ENCODE measurements at places on chromosomes 13 and 19.
A peak's percentile ranks its signal among the peaks of the same experiment; 100 is the strongest.

GRCh38 chr19:15198951-15199660 is 1.7 kb downstream of the NOTCH3 start:
- DNase-seq = no peak

- no peak for DNase-seq
Observed at GRCh38 chr19:35977446-35978222, 17.4 kb upstream of the SDHAF1 start.

DNA sequence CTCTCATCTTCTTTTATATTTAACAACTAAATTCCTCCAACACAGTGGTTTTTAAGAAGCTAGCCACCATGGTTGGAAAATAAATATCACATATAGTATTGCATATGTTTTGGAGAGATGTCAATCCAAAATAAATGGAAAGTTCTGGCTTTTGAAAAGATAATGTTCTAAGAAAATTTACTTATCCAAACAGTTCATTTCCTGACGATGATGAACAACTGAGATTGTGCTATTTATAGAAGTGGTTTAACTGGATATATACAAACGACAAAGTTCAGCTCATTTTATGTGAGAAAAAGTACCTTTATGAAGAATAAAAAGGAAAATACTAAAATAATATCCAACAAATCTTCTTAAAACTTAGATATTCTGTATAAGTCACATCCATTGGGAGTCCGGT is 174.7 kb downstream of the MZT1 start:
- DNase-seq = no peak

DNA sequence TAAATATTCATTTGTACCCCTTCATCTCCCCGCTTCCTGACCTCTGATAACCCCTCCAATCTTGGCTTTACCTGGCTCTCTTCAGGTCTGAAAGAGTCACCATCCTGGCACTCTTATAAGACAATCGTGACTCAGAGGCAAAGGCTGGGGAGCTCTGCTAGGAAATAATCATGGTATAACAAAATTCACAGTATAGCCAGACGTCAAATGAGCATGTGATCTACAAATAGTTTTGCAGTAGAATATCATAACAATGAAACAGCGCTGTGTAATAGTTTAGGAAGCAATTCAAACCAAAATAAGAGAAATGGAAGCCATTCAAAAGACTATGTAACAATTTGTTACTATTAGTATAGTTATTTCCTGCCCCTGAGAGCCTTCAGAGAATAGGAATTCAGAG is 34.2 kb downstream of the RXFP2 start:
- no peak for DNase-seq

GRCh38 chr19:33720691-33721682 is 75.7 kb upstream of the KCTD15 start:
- no peak for DNase-seq

- DNase-seq = no peak
Observed at GRCh38 chr13:20608438-20609020, 41.6 kb downstream of the IFT88 start.

DNA sequence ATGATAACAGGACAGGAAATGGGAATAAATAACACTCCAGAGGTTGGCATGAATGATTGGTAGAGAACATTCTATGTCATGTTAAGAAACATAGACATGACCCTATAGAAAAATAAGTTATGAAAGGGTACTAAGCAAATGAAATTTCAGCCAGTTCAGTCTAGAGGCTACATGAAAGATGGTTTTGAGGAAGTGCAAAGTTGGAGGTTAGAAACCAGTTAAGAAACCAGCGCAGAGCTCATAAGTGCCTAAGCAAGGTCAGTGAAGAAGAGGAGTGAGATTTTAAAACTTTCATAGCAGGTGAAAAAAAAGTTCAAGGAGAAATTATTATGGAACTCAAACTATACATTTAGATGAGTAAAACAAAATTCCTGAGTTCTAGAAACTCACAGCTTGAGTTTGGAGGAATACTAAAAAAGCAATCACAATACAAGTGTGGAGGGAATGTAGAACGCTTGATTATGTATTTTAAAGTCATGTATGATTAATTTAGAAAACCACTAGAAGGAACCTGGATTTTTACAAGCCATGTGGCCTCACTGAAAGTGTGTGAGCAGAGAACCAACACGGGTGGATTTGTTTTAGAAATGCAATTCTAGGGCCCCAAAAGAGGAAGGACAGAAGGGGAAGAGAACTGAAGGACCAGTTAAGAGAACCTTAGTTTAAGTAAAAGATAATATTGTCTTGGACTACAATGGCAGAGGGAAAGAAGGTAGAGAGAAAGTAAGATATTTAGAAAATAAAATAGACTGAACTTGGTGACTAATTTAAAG is 162.4 kb downstream of the PCDH20 start:
- no peak for DNase-seq

GRCh38 chr19:45938733-45939319 is 24.2 kb upstream of the NANOS2 start:
- no peak for DNase-seq

DNA sequence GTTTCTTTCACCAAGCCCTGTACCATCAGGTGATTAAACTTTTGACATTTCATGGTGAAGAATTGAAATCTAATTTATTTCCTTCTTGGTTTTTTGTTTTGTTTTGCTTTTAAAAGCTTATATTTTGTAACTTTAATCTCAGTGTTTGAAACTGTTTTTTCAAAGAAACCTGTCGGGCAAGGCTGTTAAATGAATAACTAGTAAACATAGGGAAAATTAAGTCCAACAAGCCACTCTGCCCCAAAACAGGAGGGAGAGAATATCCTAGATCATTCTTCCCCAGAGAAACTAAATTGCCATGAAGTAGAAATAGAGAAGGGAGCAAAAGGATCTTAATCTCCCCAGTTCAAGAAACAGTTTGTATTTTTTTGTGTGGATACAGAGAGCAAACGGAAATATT is 98.2 kb downstream of the FREM2 start:
- DNase-seq = no peak

GRCh38 chr13:29878101-29878500 is 27.7 kb upstream of the UBL3 start:
- no peak for DNase-seq

DNA sequence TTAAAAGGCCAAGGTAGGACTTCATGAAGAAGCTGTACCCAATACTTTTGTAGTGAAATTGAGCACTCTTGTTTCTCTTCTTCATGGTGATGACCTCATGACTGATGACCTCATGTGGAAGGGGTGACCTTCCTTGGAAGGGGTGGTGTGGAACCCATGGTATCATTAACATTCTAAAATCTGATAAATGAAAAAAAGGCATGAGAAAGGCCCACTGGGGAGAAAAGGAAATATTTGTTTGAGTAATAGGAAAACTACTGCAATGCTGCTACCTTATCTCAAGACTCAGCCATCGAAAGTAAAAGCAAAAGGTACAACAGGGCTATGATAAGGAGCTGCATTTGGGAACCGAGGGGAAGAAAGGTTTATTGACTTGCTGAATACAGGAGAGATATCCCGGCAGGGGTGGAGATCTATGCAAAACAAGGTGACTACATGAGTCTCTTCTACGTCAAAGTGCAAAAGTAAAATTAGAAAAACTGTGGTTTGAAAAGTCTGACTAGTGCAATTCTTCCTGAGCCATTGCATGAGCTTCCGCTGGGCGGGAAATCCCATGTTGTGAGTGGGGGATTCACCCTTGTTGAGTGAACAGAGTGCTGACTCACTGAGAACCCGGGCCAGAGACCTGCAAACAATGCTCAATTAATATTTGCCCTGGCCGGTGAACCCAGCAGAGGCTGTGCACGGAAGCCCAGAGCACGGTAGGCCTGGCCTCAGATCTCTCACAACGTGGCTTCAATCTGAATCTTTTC is 138.9 kb upstream of the RFC3 start:
- DNase-seq = peak; percentile 5

- no peak for DNase-seq
Observed at GRCh38 chr13:103370790-103371189, 304.6 kb upstream of the SLC10A2 start.

DNA sequence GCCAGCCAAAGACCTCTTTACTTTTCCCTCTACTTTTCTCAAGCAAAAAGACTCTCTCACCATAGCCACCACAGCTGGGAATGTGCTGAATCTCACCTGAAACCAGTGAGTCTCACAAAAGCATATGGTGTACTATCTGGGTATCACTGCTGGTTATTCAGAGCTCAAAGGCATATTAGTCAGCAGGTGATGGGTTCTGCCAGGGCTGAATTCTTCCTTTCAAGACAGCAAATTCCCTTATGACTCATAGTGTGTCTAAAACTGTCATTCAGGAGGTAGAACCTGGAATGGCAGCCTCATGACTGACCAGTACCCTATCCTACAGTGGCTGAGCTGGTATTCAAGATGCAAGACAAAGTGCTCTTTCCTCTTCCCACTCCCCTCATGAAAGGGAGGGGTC is 2859.1 kb downstream of the PCDH9 start:
- DNase-seq = no peak

- no peak for DNase-seq
Observed at GRCh38 chr13:59413126-59413525, 750.6 kb downstream of the DIAPH3 start.

GRCh38 chr13:75541287-75541686 is 3.6 kb upstream of the COMMD6 start:
- DNase-seq = no peak

DNA sequence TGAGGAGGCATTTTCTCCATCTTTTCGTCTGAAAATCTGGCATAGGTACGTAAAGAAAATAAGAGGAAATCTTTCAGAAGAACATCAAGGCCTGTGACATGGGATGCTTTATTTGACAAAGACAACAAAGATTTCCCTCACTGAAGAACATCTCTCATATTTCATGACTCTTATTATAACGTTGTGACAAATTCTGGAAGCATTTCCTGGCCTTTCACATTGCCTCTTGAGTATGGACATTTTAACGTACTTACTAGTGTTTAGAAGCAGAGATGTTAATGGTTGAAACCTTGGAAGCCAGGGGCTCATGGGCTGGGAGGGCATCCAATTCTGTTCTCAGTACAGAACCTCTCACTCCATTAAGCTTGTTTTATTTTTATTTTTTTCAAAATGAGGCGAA is 210.8 kb downstream of the DCT start:
- DNase-seq = no peak

- DNase-seq = no peak
Observed at GRCh38 chr13:94431987-94432386, 47.5 kb downstream of the DCT start.

DNA sequence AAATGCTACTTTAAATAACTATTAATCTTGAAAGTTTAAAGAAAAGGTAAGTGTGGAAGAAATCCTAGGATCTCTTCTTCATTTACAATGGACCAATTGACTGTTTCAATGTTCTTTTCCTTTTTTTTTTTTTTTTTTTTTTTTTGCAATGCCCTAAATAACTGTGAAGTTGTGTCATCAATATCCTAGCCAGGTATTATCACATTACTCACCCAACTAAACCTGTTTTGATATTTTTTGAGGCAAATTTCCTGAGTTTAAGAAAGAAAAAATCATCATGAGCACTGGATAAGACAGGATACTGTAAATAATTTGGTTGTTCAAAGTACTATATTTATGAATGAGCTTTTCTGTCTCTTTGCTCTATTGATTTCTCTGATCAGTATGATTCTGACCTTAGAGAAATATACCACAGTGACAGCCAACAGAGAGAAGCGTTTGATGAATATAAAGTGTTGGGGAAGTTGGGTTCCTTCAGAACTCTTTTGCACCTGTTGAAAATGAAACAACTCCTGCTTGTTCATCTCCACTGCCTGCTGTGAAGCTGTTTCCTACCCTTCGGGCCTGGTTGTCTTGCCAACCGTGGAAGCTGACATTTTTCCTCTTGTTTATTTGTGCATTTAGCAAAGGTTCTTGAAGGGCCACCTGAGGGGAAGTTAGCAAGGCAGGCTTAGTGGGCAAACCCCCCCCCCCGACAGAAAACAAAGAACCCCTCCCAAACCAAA is 1220.5 kb upstream of the SLC10A2 start:
- no peak for DNase-seq

DNA sequence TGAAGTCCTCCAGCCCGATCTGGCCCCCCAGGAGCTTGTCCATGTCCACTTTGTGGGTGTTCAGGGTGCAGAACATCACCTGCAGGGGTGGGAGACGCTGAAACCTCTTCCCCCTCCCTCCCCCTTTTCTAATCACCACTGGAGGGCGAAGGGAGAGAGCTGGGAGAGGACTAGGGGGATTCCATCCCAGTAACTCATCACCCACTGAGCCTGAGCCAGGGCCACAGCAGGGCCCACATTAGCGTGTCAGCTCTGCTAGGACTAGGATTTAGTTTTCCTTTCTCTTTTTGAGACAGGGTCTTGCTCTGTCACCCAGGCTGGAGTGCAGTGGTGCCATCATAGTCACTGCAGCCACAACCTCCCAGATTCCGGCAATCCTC is 5.5 kb upstream of the PTGER1 start:
- DNase-seq = no peak

DNA sequence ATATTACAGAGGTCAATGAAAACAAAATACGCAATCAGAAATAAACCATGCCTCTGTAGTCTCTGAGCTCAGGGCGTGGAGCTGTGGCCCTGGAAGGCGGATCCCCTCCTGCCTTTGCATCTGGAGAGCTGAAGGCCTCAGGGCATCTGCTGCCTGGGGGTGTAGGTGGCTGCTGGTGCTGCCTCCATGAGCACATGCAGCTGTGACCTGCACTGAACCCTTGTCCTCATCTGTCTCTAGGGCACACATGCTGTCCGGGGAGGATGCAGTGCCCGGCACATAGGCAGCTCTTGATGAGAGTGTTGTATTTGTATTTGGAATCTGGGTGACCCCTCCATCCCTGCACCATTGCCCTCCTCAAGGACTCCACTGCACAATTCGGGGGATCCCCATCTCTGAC is 185.7 kb downstream of the TEX29 start:
- DNase-seq = no peak

DNA sequence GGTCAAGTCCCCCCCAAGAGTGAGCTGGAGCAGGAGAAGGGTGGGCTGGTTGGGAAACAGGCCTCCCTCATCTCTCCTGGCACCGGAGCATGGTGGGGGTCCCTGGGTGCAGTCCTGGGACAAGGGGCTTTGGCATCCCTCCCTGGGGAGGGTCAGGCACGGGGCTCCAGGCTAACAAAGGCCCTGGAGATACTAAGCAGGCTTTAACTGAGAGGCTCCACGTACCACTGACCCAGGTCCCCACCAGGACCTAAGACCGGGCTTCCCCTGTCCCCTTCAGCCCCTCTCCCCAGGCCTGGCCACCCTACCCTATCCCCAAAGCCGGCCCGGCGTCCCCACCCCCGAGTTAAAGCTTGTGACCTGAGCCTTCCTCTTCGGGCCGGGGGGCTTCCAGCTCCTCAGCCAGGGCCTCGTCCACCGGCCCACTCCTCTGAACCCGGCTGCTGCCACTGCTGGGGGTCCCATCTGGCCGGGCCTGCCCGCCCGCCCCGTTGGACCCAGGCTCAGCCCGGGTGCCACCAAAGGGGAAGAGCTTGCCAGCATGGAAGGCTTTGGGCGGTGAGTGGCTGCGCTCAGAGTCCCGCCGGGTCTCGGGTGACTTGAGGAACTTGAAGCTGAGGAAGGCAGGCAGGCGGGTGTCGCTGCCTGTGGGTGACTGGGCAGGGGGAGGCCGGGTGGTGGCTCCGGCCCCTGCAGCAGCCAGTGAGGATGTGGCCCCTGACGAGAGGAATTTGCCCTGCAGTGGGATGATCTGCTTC is 10.1 kb downstream of the ANO8 start:
- no peak for DNase-seq

All from stimulated activated CD4-positive, alpha-beta T cell treated with anti-CD3 and anti-CD28 coated beads, TNF-alpha, amount 100 ng/mL, for 1 hour (primary cell).